Activated CD4-positive, alpha-beta T cell treated with anti-CD3 and anti-CD28 coated beads, Interleukin-2, amount 50 U/mL, for 24 hours (primary cell): ENCODE measurements at places on chromosomes 5 and 9.

GRCh38 chr5:80569086-80569960, 757 bp downstream of the ANKRD34B start:
- DNase-seq: no peak

- DNase-seq: no peak
Measured at GRCh38 chr9:17328331-17328730, 193.5 kb downstream of the CNTLN start.

GRCh38 chr5:178162481-178162880, 8.8 kb upstream of the NHP2 start:
- no peak for DNase-seq

DNA sequence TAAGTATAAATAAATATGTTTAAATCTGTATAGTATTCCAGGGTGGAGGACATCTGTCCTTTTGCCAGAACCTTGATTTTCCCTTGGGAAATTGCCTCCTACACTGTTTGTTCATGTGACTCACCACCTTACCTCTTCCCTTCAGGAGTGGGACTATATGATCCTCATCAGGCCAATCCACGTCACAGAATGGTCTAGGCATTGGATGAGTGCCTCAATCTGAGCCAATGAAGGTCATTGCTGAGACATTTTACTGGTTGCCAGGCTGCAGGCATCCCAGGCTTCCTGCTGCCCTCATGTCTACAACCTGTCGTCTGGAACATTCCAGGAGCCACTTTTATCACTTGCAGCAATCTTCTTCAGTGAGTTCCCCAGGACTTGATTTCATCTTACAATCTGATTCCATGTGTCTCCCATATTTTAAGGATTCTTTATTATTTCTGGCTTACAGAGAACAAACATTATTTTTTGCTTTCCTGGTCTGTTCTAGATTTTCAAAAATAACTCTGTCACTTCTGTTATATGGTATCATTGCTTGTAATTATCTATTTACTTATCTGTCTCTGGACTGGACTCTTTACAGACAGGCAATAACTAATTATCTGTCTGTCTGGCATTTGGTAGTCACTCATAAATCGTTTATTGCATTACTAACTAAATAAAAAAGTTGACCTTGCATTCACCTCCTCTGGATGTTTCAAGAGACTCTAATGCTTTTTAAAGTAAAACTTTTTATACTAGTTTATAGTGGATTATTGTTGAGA, 107.3 kb upstream of the APC start:
- no peak for DNase-seq

- no peak for DNase-seq
Measured at GRCh38 chr9:94586316-94586715, 7.3 kb downstream of the FBP2 start.
